Airway epithelial cell (primary cell): ENCODE measurements at places on chromosomes 6 and 20. TPM values are rescaled to one million over a fixed set of nuclear protein-coding genes. Genes with fewer than 3 reads are reported as not detected.

MRS2 gene
- 22.1 and 26.7 TPM in 2 replicates for total RNA-seq

ENPP5 gene
- 0.74 and 0.92 TPM in 2 replicates for total RNA-seq

RPP21 gene
- total RNA-seq, result 97.3 and 106 TPM in 2 replicates

ZFP57 gene
- 0.42 and 1.3 TPM in 2 replicates for total RNA-seq

MTFR2 gene
- total RNA-seq, result 5.1 and 9.1 TPM in 2 replicates

BTNL2 gene
- not detected in 2 replicates for total RNA-seq

GPR63 gene
- 0.51 and 0.78 TPM in 2 replicates for total RNA-seq

UBE3D gene
- 3.0 and 3.9 TPM in 2 replicates for total RNA-seq

DAAM2 gene
- under 0.01 and 1.9 TPM in 2 replicates for total RNA-seq

TGIF2 gene
- 11.0 and 14.7 TPM in 2 replicates for total RNA-seq

TRIM15 gene
- not detected in 2 replicates for total RNA-seq

ARFGEF2 gene
- total RNA-seq, result 13.1 and 16.5 TPM in 2 replicates

BANF2 gene
- not detected in 2 replicates for total RNA-seq

IL17F gene
- total RNA-seq, result not detected in 2 replicates

CFB gene
- 3.1 and 3.9 TPM in 2 replicates for total RNA-seq

E2F3 gene
- total RNA-seq, result 4.5 and 7.1 TPM in 2 replicates

ATP9A gene
- total RNA-seq, result 5.6 and 7.3 TPM in 2 replicates

SERAC1 gene
- total RNA-seq, result 4.1 and 6.8 TPM in 2 replicates

WASF1 gene
- 18.0 and 23.3 TPM in 2 replicates for total RNA-seq

SLC44A4 gene
- total RNA-seq, result 4.2 and 7.5 TPM in 2 replicates

GSTA3 gene
- not detected in 2 replicates for total RNA-seq

EDN1 gene
- total RNA-seq, result 8.1 and 8.6 TPM in 2 replicates

LRRC1 gene
- total RNA-seq, result 16.4 and 20.4 TPM in 2 replicates

TP53TG5 gene
- total RNA-seq, result not detected in 2 replicates

HNF4A gene
- total RNA-seq, result not detected in 2 replicates

MDFI gene
- 270 and 324 TPM in 2 replicates for total RNA-seq

ZBTB12 gene
- total RNA-seq, result 0.46 and 0.99 TPM in 2 replicates

CRIP3 gene
- not detected in 2 replicates for total RNA-seq

MTHFD1L gene
- total RNA-seq, result 37.5 and 38.2 TPM in 2 replicates

SIRPB1 gene
- 1.3 and 4.0 TPM in 2 replicates for total RNA-seq

OR2H2 gene
- total RNA-seq, result not detected in 2 replicates

SLC17A1 gene
- total RNA-seq, result not detected in 2 replicates

MICA gene
- 28.6 and 29.3 TPM in 2 replicates for total RNA-seq

PKIB gene
- total RNA-seq, result 4.1 and 4.9 TPM in 2 replicates

UTRN gene
- total RNA-seq, result 19.2 and 39.9 TPM in 2 replicates

KIAA1755 gene
- total RNA-seq, result not detected in 2 replicates

RSPO4 gene
- not detected in 2 replicates for total RNA-seq

FOXC1 gene
- 7.9 and 11.6 TPM in 2 replicates for total RNA-seq

TLDC2 gene
- not detected in 2 replicates for total RNA-seq

HAO1 gene
- not detected in 2 replicates for total RNA-seq

KHDC1L gene
- total RNA-seq, result not detected in 2 replicates

MAN1A1 gene
- total RNA-seq, result 1.6 and 3.0 TPM in 2 replicates

LTB gene
- 0.85 and 1.5 TPM in 2 replicates for total RNA-seq

PLG gene
- not detected in 2 replicates for total RNA-seq

PXDC1 gene
- 21.5 and 27.4 TPM in 2 replicates for total RNA-seq
